Left ventricle myocardium inferior (tissue), 1 donor: ENCODE measurements at places on chromosomes 4 and X. TPM values are rescaled to one million over a fixed set of nuclear protein-coding genes. Genes with fewer than 3 reads are reported as not detected.
A peak's percentile ranks its signal among the peaks of the same experiment; 100 is the strongest.

DNA sequence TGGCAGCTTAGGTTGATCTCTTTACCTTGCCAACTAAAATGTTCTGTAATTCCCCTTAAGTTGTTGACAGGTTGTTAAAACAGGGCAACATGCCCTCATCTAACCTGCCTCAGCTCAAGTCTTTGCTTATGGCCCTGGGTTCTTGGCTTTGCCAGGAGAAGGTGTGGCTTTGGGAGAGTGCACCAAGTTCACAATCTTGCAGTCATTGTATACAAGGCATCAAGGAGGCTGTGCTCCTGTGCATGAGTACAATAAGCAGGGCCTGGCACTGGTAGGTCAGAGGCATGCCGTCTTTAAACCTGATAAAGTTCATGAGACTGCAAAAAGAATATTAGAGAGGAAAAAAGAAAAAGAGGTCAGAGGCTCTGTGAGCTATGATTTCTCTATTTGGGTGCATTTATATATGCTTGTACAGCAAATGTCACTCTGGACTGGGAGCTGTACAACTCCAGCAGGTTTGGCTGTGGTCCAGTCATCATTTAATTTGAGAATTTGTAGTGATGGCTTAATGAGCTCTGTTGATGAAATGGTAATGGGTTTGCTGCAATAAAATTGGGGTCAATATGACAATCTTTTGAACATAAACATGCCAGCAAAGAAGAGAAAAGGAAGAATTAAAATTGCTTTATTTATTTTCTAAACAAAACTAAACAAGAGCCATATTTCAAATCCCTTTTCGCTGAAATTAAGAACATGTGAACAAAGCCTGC, 30.3 kb downstream of the AREG start:
- no peak overlapping the region for H3K27ac ChIP-seq
- no peak for DNase-seq

- DNase-seq: no peak
- H3K4me3 ChIP-seq: no peak overlapping the region
- no peak overlapping the region for H3K27ac ChIP-seq
- H3K27me3 ChIP-seq: no peaks in the 10 kb centered on the region
Observed at GRCh38 chrX:39073131-39073530, 271.9 kb downstream of the MID1IP1 start.

- DNase-seq: no peak
- no peak overlapping the region for H3K27ac ChIP-seq
- H3K27me3 ChIP-seq: no peaks in the 10 kb centered on the region
- H3K4me3 ChIP-seq: no peak overlapping the region
- no peaks in the 10 kb centered on the region for H3K4me1 ChIP-seq
Observed at GRCh38 chrX:11557120-11557519, 108.6 kb downstream of the ARHGAP6 start.

TMEM33 gene
- total RNA-seq: 22.5 TPM

DNA sequence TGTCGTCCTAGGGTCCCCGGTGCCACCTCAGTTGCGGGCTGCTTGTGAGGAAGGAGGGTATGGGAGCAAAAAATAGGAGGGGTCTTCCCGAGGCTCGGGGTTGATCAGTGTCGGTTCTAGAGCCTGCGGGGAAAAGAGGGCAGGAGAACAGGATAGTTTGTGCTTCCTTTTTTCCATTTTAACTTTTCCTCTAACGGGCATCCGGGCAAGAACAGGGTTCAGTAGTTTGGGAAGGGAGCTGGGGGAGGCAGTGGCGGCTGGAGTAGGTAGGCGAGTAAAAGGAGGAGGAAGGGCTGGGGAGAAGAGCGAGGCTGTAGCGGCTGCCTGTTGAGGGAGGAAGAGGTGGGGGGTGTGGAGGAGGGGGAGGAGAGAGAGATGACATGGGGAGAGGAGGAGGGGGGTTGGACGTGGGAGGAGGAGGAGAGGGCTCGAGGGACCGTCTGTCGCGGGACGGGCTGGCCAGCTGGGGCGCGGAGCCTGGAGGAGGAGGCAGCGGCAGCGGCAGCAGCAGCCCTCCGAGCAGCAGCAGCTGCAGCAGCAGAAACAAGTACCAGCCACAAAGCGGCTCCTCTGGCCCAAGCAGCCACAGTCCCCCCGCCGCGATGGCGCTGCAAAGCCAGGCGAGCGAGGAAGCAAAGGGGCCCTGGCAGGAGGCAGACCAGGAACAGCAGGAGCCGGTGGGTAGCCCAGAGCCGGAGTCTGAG, at the start of gene SLC16A2:
Gene SLC16A2, plus strand, starts transcription at position 458 of the 704 bp plus-strand sequence. Its CDS starts 145 bp downstream, at position 603.
- H3K27ac ChIP-seq: peak within 1 kb of the TSS; percentile 92
- DNase-seq: peak; percentile 70

DNA sequence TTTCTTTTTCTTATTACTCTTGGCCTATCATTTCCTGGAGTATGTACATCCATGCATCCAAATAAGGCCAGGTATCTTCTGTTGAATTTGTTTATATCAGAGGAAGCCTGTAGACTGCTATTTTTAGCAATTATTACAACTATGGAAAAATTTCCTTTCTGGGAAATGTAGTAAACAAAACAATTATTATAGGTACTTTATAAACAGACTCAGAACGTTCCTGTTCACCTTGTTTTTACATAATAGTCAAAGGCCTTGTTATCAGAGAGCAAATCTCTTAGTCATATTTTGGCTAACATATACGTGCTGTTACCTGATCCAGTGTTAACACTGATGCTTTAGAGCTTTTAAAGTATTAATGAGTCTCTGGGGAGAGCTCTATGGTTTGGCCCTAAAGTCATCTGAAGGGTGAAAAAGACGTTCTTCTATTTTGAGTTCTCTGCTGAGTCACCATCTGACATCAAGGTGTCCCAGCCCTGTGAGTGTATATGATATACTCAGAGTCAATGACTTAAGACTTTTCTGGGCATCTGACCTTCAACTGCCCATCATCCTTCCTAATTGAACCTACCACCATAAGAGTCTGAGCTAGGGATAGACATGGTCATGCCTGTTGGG, 7.3 kb downstream of the SPARCL1 start:
- no peaks in the 10 kb centered on the region for H3K27me3 ChIP-seq
- peak overlapping the region; percentile 93 for H3K27ac ChIP-seq
- peaks cover 27% of the 10 kb centered on the region for H3K36me3 ChIP-seq
- no peak for DNase-seq

DNA sequence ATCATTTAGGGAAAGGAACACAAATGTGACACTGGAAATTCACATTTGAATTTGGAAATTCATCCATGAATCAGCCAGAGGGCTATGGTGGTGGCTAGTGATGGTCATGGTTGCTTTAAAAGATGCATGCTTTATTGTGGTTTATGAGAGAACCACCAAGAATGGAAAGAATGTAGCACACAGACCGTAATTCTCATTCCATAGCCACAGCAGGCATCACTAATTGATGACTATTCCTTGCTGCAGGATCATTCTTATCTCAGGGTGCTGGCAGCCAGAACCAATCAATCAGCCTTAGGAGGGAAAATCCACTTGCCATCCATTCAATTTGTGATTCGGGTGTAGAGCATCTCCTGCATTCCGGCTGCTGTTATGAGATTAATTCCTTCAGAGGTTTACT, 115.6 kb downstream of the DHRSX start:
- peaks cover 18% of the 10 kb centered on the region for H3K4me1 ChIP-seq
- H3K27ac ChIP-seq: no peak overlapping the region
- no peak overlapping the region for H3K4me3 ChIP-seq
- DNase-seq: no peak
- H3K27me3 ChIP-seq: no peaks in the 10 kb centered on the region

DNA sequence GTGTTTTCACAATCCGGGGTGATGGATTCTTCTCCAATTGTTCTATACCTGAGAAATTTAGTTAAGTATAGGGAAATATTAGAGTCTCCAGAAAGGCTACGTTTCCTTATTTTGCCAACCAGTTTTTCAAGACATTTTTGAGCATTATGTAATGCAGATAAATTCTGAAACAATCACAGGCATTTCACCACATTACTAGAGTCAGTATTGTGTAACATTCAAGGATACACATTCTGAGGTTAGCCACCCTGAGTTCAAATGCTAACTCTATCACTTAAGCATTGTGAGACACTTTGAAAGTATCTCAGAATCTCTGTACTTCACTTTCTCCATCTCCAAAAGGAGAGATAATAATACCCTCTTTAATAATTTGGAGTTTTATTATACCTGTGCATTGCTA, 10.6 kb downstream of the SULT1B1 start:
- H3K36me3 ChIP-seq: no peaks in the 10 kb centered on the region
- H3K4me3 ChIP-seq: no peak overlapping the region
- H3K27ac ChIP-seq: no peak overlapping the region
- H3K4me1 ChIP-seq: no peaks in the 10 kb centered on the region
- no peaks in the 10 kb centered on the region for H3K27me3 ChIP-seq

DNA sequence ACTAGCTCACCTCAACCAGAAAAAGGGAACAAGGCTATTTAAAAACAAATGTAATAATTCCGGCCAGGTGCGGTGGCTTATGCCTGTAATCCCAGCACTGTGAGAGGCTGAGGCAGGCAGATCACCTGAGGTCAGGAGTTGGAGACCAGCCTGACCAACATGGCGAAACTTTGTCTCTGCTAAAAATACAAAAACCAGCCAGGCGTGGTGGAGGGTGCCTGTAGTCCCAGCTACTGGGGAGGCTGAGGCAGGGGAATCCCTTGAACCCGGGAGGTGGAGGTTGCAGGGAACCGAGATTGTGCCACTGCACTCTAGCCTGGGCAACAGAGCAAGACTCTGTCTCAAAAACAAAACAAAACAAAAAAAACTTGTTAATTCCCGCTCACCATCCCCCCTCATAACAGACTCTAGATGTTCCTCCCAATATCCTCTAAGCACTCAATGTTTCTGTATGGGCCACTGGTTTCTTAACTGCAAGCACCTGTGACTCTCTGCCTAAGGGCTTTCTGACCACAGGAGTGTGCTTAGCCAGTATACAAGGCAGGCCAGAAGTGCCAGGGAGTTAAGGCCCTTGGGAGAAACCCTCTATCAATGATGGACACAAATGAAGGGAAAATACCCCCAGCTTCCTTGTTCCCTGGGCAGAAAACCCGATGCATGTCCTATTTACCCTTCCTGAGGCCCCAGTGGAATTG, 21.0 kb upstream of the THOC2 start:
- no peaks in the 10 kb centered on the region for H3K4me1 ChIP-seq
- H3K36me3 ChIP-seq: no peaks in the 10 kb centered on the region
- H3K4me3 ChIP-seq: no peak overlapping the region

ADH1C gene
- total RNA-seq: 2.6 TPM

- H3K27me3 ChIP-seq: no peaks in the 10 kb centered on the region
- H3K4me3 ChIP-seq: no peak overlapping the region
- no peaks in the 10 kb centered on the region for H3K36me3 ChIP-seq
- DNase-seq: no peak
- H3K27ac ChIP-seq: no peak overlapping the region
- H3K4me1 ChIP-seq: no peaks in the 10 kb centered on the region
Observed at GRCh38 chr4:137129441-137129840, 402.9 kb downstream of the PCDH18 start.

NKAP gene
- total RNA-seq: 5.0 TPM

AWAT2 gene
- not detected for total RNA-seq

FGFR3 gene
- 3.5 TPM for total RNA-seq

GRCh38 chr4:145904413-145905177, 34.0 kb downstream of the ZNF827 start:
- no peak overlapping the region for H3K27ac ChIP-seq
- H3K4me1 ChIP-seq: peaks cover 54% of the 10 kb centered on the region
- no peak for DNase-seq
- no peak overlapping the region for H3K4me3 ChIP-seq

GRCh38 chr4:90996813-90997212, 869.6 kb downstream of the CCSER1 start:
- no peak for DNase-seq
- H3K4me3 ChIP-seq: no peak overlapping the region

GRCh38 chr4:13539619-13540445, 4.5 kb downstream of the NKX3-2 start:
- peaks cover 56% of the 10 kb centered on the region for H3K4me1 ChIP-seq
- peak overlapping the region; percentile 6 for H3K4me3 ChIP-seq
- no peaks in the 10 kb centered on the region for H3K36me3 ChIP-seq
- no peak for DNase-seq
- H3K27me3 ChIP-seq: peaks cover 100% of the 10 kb centered on the region
- H3K27ac ChIP-seq: no peak overlapping the region

DNA sequence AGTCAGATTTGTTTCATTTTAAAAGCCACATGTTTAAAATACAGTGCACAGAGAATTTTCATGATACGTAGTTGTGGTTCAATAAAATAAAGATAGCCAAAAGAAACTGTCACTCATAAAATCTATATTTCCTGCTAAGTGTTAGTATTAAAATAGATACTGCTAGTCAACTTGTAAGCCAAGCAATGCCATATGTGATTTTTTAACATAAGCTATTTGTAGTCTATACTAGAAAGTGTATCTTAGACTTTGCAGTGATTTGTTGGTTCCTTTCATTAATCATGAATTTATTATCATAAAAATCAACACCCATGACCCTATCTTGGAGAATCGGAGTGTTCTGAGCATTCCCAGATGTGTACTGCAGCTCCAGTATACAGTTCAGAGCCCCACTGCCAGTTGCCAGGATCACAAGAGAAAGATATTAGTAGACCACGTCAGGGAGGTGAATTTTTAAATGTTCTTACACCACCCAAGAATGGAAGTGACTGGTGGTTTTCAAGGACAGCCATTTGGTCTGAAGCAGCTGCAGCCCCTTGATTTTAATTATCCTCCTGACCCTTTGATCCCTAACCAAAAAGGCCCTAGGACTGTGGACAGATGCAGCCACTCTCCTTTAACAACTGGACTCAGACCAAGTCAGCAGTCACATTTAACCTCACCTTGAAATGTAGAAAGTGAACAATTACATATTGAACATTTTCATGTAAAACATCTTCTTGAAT, 163.1 kb downstream of the PALLD start:
- no peak overlapping the region for H3K27ac ChIP-seq
- H3K27me3 ChIP-seq: no peaks in the 10 kb centered on the region
- no peak for DNase-seq
- peaks cover 49% of the 10 kb centered on the region for H3K4me1 ChIP-seq
- no peaks in the 10 kb centered on the region for H3K36me3 ChIP-seq
- H3K4me3 ChIP-seq: no peak overlapping the region

- no peak for DNase-seq
- H3K36me3 ChIP-seq: no peaks in the 10 kb centered on the region
- H3K27me3 ChIP-seq: no peaks in the 10 kb centered on the region
- peaks cover 37% of the 10 kb centered on the region for H3K4me1 ChIP-seq
- H3K27ac ChIP-seq: no peak overlapping the region
Observed at GRCh38 chr4:52950226-52950625, 88.1 kb downstream of the RASL11B start.

DNA sequence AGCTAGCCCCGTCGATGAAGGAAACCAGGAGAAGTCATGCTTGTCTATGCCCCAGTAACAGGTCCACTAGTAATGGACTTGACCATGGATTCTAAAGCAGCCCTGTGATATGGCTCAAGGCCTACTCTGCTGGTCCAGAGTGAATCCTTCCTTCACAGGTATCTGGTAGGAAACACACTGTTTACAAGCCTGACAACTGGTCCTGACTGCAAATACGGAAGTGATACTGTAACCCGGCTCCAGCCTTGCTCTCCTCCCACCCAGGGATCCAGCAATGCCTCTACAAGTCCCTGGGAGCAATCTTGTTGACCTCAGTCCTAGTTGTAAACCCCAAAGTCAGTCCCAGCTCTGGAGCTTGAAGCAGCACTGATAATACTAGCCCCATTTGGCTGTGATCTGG, 239.2 kb upstream of the GRID2 start:
- no peak for DNase-seq
- no peaks in the 10 kb centered on the region for H3K4me1 ChIP-seq
- H3K36me3 ChIP-seq: no peaks in the 10 kb centered on the region
- no peaks in the 10 kb centered on the region for H3K27me3 ChIP-seq
